ENCODE measurements at places on chromosomes 4 and X.

GRCh38 chr4:83285055-83285407, 433 bp upstream of the COQ2 start:
- DNase-seq: no peak

GRCh38 chr4:171235521-171235920, 577.7 kb upstream of the GALNTL6 start:
- no peak for DNase-seq

GRCh38 chr4:54742636-54743399, 85.1 kb downstream of the KIT start:
- no peak for DNase-seq

DNA sequence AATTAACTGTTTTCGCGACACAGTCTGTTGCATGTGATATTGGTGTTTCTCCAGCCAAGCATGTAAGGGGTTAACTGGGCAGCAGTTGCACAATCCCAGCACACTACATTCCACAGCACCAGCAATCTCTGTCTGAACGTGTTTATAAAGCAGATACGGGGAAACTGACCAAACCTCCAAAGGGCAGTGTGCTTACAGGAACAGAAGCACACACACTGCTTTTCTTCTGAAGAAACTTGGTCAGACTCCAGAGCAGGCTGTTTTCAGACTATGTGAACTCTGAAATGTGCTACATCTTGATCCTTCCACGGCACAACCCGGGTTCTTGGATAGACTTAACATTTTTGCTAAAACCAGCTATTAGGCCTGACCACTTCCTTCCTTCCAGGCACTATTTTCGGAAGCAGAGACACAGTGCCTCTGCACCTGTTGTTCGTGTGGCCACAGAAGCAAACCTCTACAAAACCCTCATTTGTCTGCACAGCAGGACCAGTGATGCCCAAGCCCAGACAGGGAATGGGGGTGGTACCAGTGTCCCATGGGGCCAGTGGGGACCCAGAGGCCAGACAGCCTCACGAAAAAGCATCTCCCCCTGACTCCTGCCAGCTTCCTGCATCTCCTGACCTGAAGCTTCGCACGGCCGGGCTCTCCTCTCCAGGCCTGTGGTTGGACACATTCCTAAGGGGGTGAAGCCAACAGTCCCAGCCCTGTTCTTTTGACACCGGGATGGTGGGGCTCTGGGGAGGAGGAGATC, 90.1 kb downstream of the IRF2 start:
- peak; percentile 71 for DNase-seq

DNA sequence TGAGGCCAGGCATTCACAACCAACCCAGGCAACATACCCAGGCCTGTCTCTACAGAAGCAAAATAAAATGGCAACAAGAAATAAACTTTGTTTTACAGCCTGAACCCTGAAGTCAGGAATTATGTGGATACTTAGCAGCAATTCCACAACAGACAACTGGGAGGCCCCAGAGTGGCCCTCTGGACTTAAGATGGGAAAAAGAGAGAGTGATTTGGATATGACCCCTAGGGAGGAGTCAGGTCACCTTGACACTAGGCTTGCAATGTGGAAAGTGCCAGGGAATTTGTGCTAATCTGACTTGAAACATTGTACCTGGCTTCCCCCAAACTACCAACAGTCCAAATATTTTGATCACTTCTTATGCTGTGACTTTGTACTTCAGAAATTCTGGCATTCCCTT, 193.1 kb downstream of the PARM1 start:
- DNase-seq: no peak

DNA sequence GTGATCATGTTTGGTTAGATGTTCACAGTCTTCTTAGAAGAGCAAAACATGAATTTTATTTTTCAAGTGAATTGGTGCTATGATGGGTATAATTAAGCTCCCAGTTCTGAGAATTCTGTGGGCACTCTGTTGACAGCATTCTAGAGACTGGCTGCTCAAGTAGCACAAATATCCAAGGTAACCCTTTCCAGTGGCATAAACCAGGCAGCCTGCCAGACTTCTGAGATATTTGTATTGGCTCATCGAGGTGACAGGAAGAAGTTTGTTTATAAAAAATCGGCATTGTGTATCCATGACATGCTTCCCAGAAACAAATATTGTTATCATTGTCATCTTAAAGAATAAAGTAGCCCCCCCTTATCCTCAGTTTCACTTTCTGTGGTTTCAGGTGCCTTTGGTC, 28.3 kb downstream of the LANCL3 start:
- DNase-seq: peak; percentile 26

DNA sequence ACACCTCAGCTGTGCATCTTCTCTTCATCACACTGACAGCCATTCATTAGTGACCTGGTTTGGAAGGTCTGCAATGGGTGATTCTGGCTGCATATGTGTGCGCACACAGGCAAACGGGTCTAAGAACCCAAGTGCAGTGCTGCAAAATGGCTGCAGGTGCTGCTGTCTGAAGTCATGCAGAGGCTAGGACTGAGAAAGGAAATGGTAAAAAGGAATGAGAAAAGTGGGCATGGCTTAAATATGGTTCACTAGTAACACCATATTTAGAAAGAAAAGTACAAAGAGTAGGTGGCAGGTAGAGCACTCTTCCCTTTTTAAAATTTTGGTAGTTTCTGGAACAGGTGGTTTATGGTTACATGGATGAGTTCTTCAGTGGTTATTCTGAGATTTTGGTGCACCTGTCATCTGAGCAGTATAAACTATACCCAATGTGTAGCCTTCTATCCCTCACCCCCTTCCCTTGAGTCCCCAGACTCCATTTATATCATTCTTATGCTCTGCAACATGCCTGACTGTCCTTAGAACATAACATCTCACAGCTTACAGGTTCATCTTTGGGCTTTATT, 78.4 kb downstream of the CCNG2 start:
- DNase-seq: no peak

DNA sequence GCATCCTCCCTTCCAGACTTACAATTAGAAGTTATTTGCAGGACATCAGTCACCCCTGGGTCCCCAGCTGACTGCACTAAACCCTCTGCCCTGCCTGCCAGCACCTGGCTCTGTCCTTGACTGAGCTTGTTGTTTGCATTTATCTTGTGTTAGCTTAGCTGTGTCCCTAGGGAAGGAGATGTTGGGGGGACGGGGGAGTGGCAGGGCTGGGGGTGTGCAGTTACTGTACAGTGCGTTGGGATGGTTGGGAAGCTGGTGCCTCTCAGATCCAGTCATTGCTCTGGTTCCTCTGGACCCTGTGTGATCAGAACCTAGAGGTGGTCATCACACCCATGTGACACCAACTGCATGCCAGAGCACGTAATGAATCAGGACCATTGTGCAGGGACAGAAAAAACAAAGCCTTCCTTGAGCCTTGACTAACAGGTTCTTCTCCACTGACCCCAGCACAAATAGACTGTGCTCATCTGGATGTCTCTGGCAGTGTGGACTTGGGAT, 32.7 kb upstream of the PROM1 start:
- no peak for DNase-seq

DNA sequence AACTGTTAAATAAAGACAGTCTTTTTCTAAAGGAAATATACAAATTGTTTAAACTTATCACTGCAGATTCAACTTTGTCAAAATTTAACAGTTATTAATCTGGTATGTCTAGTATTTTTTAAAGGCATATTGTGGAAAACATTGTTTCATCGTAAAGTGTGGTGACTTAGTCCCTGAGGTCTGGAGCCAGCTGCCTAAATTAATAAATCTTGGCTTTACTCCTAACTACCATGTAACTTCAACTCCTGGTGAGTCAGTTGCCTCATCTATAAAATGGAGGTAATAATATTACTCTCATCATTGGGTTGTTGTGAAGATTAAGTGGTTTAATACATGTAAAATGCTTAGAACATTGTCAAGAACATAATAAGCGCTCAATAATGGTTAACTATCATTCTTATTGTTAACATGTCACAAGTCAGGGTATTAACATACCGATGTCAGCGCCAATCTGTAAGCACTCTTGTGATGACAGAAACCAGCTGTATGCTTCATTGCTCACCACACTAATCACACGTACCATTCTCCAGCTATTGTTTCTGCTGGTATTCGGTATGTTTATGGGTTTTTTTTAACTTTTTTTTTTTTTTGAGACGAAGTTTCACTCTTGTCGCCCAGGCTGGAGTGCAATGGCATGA, 14.1 kb upstream of the SMIM43 start:
- no peak for DNase-seq

DNA sequence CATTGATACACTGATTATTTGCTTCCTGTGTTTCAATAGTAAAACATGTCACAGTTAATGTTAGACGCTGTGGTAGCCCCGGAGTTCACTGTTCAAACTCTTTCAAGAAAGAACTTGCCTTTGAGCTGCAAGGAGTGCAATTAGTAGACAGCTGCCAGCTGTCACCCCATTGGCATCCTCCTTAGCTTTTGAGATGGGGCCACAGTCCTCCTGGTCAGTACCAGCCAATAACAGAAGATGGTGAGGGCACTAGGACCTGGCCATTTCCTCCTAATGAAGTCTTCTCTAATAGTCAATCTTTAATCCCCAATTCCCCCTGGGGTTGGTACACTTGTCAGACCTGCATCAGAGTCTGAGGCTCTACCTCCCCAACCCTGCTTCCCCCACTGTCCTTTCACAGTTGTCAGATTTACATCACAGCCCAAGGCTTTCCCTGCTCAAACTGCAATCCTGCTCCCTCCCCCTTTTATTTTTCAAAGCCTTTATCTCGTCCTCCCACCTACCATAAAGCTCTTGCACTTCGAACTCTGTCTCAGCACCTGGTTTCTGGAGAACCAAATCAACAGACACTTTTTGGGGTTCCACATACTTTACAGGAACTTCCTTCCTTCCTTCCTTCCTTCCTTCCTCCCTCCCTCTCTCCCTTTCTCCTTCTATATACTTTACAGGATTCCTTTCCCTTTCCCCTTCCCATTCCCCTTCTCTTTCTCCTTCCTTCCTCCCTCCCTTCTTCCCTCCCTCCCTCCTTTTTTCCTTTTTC, 182.0 kb downstream of the RASL11B start:
- DNase-seq: no peak

DNA sequence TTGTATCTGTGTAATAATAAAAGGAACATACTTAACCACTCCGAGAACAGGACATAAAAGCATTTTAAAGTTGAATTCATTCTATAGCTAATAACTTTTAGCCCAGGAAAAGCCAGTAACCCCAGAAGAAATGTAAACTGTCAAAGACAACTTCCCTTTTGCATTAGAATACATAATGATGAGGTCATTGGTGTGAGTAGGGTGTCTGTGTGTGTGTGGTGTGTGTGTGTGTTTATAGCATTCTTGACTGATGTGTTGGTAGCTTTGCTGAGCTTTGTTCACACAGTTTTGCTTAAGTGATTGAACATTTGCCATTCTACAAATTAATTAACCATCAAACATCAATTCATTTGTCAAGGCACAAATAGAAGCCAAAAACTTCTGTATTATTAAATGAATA, 559.6 kb downstream of the ARAP2 start:
- no peak for DNase-seq

GRCh38 chrX:150487369-150488094, 80.9 kb upstream of the MTM1 start:
- no peak for DNase-seq

GRCh38 chr4:73828956-73829355, 7.5 kb upstream of the CXCL6 start:
- no peak for DNase-seq

- DNase-seq: no peak
Measured at GRCh38 chrX:22109442-22109841, 77.3 kb downstream of the PHEX start.

- no peak for DNase-seq
Measured at GRCh38 chrX:19661961-19662360, 146.7 kb upstream of the MAP3K15 start.

GRCh38 chr4:174401471-174402130, 117.9 kb downstream of the CEP44 start:
- DNase-seq: no peak

All from prostate gland (tissue), 2 donors.